NCI-H82 (cell line): ENCODE measurements at places on chromosomes 5 and 9.
A peak's percentile ranks its signal among the peaks of the same experiment; 100 is the strongest.

DNA sequence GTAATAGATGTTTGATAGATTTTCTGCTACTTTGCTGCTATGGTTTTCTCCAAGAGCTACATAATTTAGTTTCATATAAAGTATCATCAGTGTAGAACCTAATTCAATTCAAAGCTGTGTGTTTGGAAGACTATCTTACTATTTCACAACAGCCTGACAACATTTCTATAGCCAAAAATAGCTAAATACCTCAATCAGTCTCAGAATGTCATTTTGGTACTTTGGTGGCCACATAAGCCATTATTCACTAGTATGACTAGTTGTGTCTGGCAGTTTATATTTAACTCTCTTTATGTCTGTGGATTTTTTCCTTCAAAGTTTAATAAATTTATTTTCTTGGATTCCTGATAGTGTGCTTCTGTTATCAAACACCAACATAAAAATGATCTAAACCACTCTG lies 35.1 kb upstream of the CCDC152 start:
- DNase-seq: no peak

DNA sequence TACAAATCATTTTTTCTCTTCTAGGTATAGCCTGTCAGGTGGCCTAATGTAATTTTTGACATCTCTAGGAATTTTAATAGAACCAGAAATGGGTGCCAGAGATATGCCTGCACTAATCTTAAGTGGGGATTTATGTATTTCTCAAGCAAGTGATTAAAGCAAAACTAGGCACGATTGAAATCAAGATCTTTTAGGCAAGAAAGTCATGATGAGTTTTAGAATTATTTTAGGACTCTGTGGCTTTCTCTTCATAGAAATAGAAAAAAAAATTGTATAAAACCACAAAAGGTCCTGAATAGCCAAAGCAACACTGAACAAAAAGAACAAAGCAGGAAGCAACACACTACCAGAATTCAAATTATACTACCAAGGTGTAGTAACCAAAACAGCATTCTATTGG lies 952 bp upstream of the AMACR start:
- peak; percentile 12 for DNase-seq

DNA sequence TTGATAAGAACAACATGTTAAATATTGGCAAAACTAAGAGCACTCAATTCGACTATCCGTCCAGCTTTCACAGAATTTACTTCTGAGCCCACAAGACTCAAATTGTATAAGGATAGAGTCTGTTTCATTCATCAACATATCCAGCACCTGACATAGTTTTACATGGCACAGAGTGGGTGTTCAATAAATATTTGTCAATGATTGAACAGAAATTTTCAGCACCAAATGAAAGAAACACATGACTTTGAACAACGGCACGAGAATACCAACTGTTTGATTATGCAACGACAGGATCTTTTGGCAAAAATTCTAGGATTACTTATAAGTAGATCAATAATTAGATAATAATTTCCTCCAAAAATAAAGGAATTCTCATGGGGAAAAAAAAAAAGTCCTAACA lies 41.8 kb downstream of the SKP2 start:
- no peak for DNase-seq

DNA sequence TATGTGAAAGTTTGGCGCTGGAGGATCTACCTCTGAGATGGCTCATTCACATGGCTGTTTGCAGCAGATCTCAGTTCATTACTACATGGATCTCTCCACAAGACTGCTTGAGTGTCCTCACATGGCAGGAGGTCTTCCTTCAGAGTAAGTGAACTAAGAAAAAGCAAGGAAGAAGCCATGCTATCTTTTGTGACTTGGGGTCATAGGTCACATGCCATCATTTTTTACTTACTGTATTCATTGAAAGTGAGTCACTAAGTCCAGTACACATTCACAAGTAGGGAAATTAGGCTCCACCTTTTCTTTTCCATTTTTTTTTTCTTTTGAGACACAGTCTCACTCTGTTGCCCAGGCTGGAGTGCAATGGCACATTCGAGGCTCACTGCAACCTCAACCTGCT lies 8.7 kb upstream of the CDKN2AIPNL start:
- DNase-seq: no peak

GRCh38 chr5:174532455-174533453 lies 191.6 kb upstream of the MSX2 start:
- peak; percentile 95 for DNase-seq

GRCh38 chr5:78526049-78526525 lies 122.5 kb downstream of the LHFPL2 start:
- DNase-seq: no peak
